Stimulated activated CD8-positive, alpha-beta memory T cell treated with anti-CD3 and anti-CD28 coated beads, Interleukin-15, amount 100 ng/mL, for 24 hours (primary cell): ENCODE measurements at places on chromosomes 3 and 15.

GRCh38 chr3:41080141-41080540 is 119.2 kb upstream of the CTNNB1 start:
- no peak for DNase-seq

DNA sequence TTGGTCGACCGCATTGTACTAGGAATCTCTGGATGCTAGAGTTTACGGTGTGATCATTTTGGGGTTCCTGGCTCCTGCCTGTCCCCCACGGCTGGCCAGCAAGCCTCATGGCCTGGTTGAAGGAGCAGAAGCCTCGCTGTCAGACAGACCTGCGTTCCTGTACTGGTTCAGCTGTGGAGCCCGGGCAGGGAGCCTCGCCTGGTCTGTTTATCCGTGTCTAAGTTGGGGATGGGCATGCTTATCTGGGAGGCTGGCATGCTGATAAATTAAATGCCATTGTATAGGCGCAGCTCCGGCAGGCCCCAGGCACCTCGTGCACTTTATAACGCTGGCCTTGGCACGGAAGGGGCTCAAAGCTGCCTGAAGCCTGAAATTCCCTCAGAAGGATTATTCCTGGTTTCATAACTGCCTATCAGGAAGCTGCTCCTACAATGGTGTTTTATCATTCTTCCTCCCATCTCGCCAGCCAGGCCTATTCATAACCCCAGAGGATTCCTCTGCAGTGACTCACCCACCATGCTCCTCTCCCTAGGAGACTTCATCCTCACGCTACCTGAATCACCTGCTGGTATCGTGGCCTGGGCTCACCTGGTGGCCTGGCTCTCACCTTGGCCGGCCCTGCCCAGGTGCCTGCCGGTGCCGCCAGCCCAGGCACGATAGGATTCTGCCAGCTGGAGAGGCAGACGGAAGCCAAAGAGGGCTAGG is 110.9 kb downstream of the ASB7 start:
- no peak for DNase-seq

- no peak for DNase-seq
These were observed 104.3 kb upstream of the ABHD17C start for GRCh38 chr15:80590761-80591355.

DNA sequence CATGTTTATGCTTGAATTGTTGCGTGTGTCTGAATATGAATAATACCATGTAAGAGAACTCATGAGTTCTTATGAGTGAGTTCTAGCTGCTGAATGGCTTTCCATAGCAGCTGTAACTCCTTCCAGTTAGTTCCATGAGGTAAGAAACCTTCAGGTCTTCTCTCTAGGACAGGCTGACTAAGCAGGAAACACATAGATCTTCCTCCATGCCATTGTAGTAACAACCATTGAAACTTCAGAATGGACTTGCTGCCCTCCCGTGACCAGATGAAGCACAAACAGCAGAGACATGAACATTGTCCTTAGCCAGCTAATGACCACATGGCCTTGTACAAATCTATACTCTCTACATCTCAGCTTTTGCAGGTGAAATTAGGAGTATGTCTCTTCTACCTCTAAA is 200.0 kb downstream of the ZNF385D start:
- no peak for DNase-seq

GRCh38 chr3:168617658-168618057 is 521.9 kb upstream of the GOLIM4 start:
- DNase-seq: no peak

GRCh38 chr3:196207159-196207832 is 3.9 kb downstream of the ZDHHC19 start:
- no peak for DNase-seq

DNA sequence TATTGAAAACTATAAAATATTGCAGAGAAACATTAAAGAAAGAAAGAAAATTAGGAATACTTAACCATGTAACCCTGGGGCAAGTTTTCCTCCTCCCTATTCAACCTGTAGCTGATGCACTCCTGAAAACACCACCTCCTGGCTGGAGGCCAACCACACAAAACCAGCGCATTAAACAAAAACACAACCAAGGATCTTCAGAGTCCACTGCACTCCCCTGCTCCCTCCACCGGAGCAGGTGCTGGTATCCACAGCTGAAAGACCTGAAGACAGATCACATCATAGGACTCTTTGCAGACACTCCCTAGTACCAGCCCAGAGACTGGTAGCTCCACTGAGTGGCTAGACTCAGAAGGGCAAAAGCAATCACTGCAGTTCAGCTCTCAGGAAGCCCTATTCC is 13.6 kb upstream of the ADAMTS17 start:
- DNase-seq: no peak

GRCh38 chr3:113249601-113250000 is 38.2 kb downstream of the BOC start:
- no peak for DNase-seq

- DNase-seq: no peak
These were observed 33.1 kb downstream of the NBEAL2 start for GRCh38 chr3:47012342-47013230.

GRCh38 chr15:87454860-87455259 is 801.7 kb downstream of the NTRK3 start:
- DNase-seq: no peak

- DNase-seq: no peak
These were observed 28.2 kb upstream of the GBE1 start for GRCh38 chr3:81789691-81790090.

GRCh38 chr15:77991029-77991406 is 86.5 kb downstream of the TBC1D2B start:
- DNase-seq: no peak

GRCh38 chr15:38795471-38796245 is 231.0 kb upstream of the RASGRP1 start:
- no peak for DNase-seq

DNA sequence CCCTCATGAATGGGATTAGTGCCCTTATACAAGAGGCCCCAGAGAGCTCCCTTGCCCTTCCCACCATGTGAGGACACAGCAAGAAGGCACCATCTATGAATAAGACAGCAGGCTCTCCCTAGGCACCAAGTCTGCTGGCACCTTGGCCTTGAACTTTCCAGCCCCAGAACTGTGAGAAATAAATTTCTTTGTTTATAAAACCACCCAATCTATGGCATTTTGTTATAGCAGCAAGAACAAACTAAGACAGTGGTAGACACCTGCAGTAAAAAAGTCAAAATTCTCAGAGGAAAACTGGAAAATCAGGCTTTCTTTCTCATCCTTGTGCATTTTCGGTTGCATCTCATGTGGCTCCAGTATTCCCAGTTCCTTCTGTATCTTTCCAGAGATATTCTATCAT is 90.3 kb downstream of the LSM3 start:
- DNase-seq: no peak

GRCh38 chr15:48463366-48463880 is 132.2 kb downstream of the DUT start:
- DNase-seq: no peak

DNA sequence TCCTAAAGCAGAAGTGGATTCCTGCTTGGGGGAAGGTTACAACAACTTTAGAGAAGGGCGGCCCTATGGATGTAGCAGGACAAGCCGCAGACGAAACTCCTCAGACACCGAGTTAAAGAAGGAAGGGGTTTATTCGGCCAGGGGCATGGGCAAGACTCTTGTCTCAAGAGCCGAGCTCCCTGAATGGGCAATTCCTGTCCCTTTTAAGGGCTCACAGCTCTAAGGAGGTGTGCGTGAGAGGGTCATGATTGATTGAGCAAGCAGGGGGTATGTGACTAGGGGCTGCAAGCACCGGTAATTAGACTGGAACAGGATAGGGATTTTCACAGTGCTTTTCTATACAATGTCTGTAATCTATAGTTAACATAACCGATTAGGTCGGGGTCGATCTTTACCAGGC is 879 bp upstream of the PDHB start:
- DNase-seq: no peak

- DNase-seq: no peak
These were observed 92.4 kb downstream of the MEGF11 start for GRCh38 chr15:66161108-66161507.

DNA sequence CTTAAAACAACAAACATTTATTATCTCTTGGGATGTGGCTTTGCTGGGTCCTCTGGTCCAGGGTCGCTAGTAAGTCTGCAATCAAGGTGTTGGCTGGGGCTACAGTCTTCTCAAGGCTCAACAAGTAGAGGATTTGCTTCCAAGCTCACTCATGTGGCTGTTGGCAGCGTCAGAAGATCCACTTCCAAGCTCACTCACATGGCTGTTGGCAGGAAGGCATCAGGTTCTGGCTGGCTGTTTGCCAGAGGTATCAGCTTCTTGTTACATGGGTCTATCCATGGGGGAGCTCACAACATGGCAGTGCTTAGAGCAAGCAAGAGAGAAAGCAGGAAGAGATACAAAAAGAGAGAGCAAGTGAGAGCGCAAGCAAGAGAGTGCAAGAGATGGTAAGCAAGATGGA is 15.0 kb upstream of the BNC1 start:
- DNase-seq: no peak

- DNase-seq: no peak
These were observed 49.1 kb upstream of the IQSEC1 start for GRCh38 chr3:13122081-13123012.

GRCh38 chr3:14137445-14137844 is 12.6 kb downstream of the TMEM43 start:
- DNase-seq: no peak

DNA sequence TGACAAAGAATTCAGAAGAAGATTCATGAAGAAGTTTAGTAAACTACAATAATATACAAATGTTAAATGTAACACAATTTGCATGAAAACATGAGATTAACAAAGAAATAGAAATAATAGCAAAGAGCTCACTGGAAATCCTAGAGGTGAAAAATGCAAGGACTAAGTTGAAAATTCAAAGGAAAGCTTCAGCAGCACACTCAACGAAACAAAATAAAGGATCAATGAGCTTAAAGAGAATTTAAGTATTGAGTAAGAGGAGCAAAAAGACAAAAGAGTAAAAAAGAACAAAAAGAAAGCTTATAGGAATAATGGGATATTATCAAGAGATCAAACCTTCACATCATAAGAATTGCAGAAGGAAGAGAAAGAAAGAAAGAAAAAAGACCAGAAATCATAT is 583.8 kb upstream of the NECTIN3 start:
- DNase-seq: no peak

GRCh38 chr3:177597311-177598096 is 400.2 kb upstream of the TBL1XR1 start:
- DNase-seq: no peak

DNA sequence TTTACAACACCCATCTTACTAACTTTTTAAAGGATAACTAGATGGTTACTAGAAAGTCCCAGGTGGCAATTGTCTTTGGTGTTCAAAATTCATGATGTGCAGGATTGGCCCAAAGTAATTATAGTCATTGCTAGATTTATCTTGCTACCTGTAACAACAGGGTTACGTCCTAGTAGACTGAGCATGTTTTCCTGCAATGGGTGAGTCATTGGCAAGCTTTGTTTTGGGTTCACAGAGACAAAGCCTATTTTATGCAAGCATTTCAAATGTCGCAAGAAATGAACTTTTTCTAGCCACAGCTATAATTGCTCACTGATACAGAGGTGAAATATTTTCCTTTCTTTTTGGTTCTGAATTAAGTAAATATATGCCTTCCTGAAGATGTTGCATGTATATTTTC is 267.6 kb downstream of the AGBL1 start:
- no peak for DNase-seq

GRCh38 chr3:14794435-14794834 is 24.3 kb upstream of the FGD5 start:
- no peak for DNase-seq

DNA sequence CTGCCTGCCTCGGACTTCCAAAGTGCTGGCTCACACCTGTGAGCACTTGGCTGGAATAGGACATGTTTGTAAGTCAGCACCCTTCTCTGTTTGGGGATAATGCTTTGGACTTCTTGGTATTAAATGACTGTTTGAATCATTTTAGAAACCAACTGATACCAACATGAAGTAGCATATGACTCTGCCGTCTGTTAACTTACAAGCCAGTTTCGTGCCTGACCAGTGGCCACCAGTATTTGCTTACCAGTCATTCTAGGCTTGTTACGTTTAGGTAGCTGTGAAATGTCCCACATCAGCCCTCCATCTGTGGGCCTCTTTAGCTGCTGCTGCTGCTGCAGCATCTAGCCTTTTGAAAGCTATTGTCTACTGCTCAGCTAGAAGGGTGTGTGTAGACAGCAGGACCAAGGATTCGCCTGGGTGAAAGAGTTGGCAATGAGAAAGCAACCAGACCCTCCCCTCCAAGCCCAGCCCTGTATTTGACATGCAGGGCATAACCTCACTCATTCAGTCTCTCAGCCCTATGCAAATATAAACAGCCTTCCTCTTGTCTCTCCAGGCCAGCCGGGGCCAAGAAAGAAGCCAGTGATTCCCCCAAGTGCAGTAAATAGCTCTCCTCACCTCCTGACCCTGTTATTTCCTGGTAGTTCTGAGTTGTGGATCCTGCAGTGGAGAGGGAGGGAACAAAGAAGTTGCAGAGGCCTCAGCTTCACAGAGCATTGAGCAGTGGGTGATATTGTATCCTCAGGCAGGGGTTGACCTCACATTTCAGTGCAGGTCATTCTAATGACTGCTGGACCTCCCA is 51.0 kb downstream of the NKIRAS1 start:
- no peak for DNase-seq

- DNase-seq: no peak
These were observed 60.8 kb upstream of the MEF2A start for GRCh38 chr15:99504823-99505551.

DNA sequence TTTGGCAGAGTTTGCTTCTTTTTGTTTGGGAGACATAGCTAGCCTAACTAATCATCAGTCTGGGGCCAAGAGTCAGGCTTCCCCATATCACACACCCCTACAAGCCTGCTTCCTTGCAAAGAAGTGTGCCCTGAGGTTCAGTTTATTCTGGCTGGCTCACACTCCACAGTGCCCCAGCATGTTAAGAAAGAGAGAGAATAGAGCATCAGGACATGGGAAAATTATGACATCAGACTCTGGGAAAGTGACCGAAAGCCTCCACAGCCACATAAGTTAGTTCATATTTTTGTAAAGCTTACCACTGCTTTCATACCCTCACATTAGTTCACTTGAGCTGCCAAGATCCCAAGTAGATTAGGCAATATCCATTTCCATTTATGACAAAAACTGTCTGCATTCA is 63.0 kb upstream of the CFAP161 start:
- DNase-seq: no peak

GRCh38 chr3:107361633-107362032 is 15.6 kb upstream of the CCDC54 start:
- no peak for DNase-seq

GRCh38 chr15:69999392-70000085 is 98.2 kb downstream of the TLE3 start:
- DNase-seq: no peak

DNA sequence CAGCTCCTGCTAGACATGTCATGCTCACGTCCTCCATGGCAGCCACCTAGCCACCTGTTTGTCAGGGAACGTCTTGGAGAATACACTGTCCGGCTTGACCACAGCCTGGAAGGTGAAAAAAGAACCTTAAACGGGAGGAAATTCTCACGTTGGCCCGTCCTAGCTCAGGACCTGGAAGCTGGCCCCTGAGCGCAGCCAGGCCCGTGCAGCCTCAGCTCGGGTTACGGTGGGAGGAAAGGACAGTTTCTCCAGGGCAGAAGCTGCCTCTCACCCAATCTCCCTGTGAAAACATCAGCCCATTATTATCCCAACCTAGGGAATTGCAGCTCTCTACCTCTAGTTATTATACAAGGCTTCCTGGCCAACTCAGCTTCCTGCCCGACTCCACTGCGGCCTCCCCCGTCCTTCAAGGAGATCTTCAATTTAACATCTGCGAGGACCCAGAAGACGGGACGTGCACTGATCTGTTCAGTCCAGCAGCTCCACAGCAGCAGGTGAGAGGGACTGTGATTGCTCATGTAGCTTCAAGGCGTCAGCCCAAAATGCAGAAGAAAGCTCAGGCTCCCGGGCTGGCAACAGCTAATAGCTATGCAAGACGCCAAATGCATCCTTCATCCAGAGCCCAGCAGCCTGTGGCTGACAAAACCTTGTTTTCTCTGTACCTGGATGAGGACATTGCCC is 84.7 kb downstream of the ADAMTS17 start:
- DNase-seq: no peak
